Pancreas (tissue), 10 donors: ENCODE measurements at places on chromosomes 6 and 20. TPM values are rescaled to one million over a fixed set of nuclear protein-coding genes. Genes with fewer than 3 reads are reported as not detected.

GRCh38 chr6:136235233-136235564 is 14.9 kb downstream of the MTFR2 start:
- no peaks in the 10 kb centered on the region for H3K4me1 ChIP-seq
- DNase-seq = no peak
- H3K27ac ChIP-seq = no peak overlapping the region
- H3K4me3 ChIP-seq = no peak overlapping the region
- H3K27me3 ChIP-seq = no peaks in the 10 kb centered on the region

GRCh38 chr20:33130568-33131061 is 37.3 kb upstream of the BPIFA2 start:
- no peaks in the 10 kb centered on the region for H3K36me3 ChIP-seq
- no peak overlapping the region for H3K27ac ChIP-seq
- no peaks in the 10 kb centered on the region for H3K27me3 ChIP-seq

DNA sequence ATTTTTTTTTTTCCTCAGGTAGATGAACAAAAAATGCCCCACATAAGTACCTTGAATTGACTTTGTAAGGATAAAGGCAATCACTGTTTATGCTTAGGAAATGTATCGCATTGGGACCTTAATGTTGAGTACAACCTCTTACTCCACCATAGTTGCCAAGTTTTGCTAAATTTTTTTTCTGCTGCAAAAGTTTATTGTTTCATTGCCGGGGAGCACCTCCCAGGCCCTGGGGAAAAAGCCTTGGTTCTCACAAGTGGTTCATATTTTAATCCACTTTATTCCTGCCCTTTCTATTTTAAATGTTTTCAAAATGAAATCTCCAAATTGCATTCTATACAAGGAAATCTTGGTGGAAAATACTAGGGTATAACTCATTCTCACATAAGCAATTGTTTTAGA is 52.3 kb upstream of the UTRN start:
- no peaks in the 10 kb centered on the region for H3K27me3 ChIP-seq
- peaks cover 8% of the 10 kb centered on the region for H3K4me1 ChIP-seq
- H3K27ac ChIP-seq = no peak overlapping the region
- H3K4me3 ChIP-seq = no peak overlapping the region

The SIRPD gene
- total RNA-seq = not detected

DNA sequence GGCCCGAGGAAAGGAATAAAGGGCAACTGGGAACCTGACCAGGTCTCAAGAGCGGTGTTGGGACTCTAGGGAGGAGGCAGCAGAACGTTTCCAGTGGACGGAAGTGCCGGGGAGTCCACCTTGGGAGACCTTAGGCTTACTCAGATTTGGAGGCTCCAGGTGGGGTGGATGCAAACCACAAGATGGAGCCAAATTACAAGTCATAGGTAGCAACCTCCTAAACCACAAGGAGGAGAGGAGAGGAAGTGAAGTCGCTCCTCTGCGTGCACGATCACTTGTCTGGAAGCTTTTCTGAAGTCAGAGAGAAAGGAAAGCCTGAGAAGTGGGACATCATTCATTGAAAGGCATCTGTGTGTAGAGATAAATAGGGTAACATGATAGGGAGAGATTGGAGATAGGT is 9.3 kb downstream of the HLA-DOA start:
- no peak for DNase-seq
- no peak overlapping the region for H3K27ac ChIP-seq
- no peaks in the 10 kb centered on the region for H3K4me1 ChIP-seq
- H3K27me3 ChIP-seq = peaks cover 4% of the 10 kb centered on the region
- no peak overlapping the region for H3K4me3 ChIP-seq
- H3K36me3 ChIP-seq = no peaks in the 10 kb centered on the region

GRCh38 chr6:56477241-56477640 is 165.4 kb downstream of the DST start:
- DNase-seq = no peak
- H3K4me3 ChIP-seq = no peak overlapping the region
- H3K27me3 ChIP-seq = no peaks in the 10 kb centered on the region
- H3K27ac ChIP-seq = no peak overlapping the region
- no peaks in the 10 kb centered on the region for H3K36me3 ChIP-seq
- no peaks in the 10 kb centered on the region for H3K4me1 ChIP-seq

GRCh38 chr6:82204020-82204419 is 43.5 kb downstream of the IBTK start:
- H3K36me3 ChIP-seq = peaks cover 14% of the 10 kb centered on the region
- H3K27ac ChIP-seq = no peak overlapping the region
- no peak for DNase-seq
- H3K4me1 ChIP-seq = peaks cover 15% of the 10 kb centered on the region

DNA sequence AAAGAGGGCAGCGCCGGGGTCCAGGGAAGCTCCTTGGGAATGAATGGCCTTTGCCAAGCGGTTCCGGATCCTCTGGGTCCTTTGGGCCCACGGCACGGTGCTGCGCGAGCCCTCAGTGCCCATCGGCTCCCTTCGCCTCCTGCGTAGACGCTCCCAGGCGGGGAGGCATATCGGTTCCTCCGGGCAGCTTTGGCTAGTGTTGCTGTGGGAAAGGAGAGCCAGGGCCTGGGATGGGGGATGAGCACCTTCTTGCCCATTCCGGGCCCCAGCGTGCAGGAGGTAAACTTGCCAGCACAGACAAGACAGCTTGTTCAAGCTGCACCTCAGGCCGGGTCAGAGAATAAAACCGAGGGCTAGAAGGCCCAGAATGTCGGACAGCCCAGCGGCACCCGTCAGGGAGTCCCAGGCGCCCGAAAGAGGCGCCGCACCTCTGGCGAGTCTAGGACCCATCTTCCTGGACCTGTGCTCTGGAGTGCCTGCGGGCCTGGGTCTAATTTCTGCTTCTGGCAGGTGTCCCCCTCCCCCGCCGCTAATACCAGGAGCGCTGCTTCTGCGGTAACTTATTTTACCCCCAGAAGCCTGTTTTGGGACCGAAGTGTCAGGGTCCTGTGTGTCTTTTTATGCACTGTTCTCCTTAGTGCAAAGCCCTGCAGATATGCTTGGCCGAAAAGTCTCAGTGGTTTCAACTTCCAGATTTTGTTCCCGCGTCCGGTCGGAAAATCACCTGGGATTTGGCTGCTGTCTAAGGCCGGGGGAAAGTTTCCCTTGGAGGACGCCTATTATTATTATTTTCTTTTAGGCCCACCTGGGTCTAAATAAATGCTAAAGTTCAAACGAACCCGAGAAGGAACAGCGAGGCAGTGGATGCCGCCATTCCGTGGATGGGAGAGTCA is 1.7 kb upstream of the TFAP2C start:
- H3K27me3 ChIP-seq = peaks cover 35% of the 10 kb centered on the region
- DNase-seq = no peak
- peaks cover 7% of the 10 kb centered on the region for H3K4me1 ChIP-seq
- no peaks in the 10 kb centered on the region for H3K36me3 ChIP-seq
- H3K4me3 ChIP-seq = no peak overlapping the region

DNA sequence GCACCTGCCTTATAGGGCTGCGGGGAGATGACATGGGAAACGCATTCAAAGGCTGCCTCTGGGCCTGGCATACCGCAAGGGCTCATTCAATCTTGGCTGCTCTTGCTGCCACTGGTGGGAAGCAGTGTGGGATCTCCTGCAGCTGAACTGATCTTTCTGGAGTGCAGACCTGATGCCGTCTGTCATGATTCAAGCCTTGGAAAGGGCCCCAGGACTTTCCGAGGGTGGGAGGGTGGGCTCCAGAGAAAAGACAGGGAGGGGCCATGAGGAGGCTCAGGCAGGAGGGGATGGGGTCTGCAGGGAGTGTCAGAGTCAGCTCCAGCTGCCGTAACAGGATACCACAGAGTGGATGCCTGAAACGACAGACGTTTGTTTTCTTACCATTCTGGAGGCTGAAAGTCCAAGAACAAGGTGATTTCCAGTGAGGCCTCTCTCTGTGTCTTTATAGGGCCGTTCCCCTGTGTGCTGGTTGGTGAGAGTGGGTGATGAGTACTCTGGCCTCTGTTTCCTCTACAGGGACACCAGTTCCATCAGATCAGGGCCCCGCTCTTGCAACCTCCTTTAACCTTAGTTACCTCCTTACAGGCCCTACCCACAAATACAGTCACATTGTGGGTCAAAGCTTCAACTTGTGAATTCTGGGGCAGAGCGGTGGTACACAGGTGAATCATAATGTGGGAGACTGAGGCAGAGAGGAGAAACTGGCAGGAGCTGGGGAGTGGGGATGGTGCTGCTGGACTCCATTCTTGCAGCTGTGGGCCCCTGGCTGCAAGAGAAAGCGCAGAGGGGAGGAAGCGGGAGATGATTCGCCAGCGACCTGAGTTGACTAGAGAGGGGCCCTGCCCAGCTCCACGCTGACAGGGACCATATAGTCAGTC is 148.4 kb downstream of the SYCP2 start:
- H3K4me3 ChIP-seq = no peak overlapping the region
- no peak overlapping the region for H3K27ac ChIP-seq
- no peak for DNase-seq

The SLC35D3 gene
- total RNA-seq = 0.56 TPM
